ENCODE measurements at places on chromosomes 2 and 18.
A peak's percentile ranks its signal among the peaks of the same experiment; 100 is the strongest.

- DNase-seq, result no peak
Observed at GRCh38 chr2:172092716-172093415, 7.6 kb downstream of the DLX1 start.

- DNase-seq, result no peak
Observed at GRCh38 chr2:27039426-27039825, 6.7 kb downstream of the TMEM214 start.

DNA sequence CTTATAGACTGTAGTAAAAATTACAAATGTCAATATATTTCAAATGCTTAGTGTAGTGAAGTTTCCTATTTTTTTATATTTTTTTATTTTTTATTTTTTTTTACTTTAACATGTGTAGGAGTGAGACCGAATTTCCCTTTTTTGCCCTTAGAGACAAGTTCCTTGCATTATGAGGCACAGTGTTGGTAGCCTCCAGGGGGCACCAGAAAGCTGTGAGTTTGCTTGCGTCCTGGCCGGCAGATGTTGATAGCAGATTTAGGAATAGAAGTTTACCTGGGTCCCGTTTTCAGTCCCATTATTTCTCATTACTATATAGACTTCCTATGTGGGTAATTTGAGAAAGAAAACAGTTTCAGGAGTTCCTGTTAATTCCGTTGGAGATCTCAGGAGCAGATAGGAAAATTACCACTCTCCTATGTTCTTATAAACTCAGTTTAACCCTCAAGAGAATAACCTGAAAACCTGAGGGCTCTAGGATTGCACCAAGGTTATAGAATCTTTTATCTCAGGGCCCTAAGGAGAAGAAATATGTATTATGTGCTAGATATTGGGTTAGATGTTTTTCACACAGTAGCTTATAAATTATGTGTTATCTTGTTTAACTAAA is 157.5 kb upstream of the SESTD1 start:
- DNase-seq, result peak; percentile 64

DNA sequence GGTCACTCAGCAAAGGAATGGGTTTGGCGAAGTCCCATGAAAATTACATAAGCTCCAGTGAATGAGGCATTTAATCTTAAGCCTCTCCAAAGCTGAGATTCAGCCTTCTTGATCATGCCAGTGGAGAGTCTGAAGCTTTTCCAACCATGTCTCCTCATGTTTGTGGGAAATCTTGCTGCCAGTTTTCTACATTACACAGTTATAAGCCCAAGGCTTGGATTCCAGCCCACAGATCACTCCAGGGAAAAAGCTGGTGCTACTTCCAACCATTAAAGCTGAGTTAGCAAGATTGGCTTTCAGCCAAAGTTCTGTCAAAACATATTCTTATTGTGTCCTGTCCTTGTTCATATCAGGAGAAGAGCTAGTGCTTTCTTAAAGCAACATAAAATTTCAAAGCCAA is 293.8 kb downstream of the LRRTM4 start:
- DNase-seq, result peak; percentile 55

GRCh38 chr2:30287857-30288513 is 56.7 kb downstream of the LBH start:
- DNase-seq, result no peak

DNA sequence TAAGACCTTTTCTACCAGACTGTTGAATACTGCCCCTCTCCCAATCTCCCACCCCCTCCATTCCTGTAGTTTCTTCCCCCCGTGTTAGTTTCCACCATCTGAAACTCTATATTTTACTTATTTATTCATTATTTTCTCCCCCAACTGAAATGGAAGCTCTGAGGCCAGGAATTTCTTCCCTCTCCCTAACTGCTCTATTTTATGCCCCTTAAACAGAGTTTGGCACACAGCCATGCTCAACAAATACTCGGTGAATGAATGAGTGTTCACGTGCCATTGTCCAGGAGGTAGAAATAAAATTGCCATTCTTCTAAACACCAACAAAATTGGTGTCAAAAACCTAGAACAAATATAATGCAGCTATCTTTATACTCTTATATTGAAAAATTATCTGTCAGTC is 5.6 kb downstream of the ITGB1BP1 start:
- DNase-seq, result no peak

GRCh38 chr2:203918264-203918663 is 18.3 kb upstream of the ICOS start:
- DNase-seq, result peak; percentile 56

DNA sequence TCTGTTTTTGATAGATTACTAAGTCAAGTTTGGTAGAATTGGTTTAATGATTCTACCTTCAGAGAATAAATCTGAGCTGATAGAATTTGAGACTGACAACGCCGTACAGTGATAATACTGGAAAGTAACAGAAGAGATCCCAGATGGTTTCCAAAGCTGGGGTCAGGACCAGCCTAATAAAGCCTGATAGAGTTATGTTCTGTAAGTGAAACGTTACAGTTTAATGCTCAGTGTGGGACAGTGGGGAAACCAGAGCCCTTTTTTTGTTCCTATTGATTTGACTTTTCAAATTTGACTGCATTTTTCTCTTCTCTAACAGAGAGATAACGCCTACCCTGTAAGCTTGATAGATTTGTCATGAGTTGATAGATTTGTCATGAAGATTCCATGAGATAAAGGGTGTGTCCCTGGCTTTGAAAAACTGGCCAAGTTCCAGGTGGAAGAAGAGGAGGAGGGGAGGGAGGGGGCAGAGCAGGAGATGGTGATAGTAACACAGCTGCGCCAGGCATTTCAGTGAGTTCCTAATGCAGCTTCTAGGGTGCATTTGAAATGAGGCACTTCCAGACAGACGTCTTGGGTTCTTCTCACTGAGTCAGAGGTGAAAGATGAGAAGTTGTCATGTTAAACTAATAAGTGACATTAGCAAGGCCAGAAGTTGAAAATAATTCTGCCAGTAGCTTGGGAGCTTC is 65.1 kb downstream of the CERS6 start:
- DNase-seq, result peak; percentile 47

GRCh38 chr2:25977768-25978167 is 4.5 kb downstream of the KIF3C start:
- no peak for DNase-seq

DNA sequence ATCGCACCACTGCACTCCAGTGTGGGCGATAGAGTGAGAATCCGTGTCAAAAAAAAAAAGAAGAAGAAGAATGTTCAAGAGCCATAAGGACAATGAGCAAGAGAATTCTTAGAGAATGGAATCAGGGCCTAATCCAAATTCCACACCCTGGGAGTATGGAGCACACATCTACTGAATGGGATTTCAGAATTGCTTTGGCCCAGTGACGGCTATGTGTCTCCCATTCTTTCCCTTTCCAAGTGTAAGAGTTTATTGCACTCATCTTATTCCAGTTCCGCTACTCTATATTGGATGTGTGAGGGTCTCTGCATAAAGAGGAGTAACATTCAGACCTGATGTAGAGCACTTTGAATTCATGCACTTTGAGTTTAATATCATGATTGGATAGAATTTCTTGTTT is 5.9 kb upstream of the RBM43 start:
- no peak for DNase-seq

DNA sequence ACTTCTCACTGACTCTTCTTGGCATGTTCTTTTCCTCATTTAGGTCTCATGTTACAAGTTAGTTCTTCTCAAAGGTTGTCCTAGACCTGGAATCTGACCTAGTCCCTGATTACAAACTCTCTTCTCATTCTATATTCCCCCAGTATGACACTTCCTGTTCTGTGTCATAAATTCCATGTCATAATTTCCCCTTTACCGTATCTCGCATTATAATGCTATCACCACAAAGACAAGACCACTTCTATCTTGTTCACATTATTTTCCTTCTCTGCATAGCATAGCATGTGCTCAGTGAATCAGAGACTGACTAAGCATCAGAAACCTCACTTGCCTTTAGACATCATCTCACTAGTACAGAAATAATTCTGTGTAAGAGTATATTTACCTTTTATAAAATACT is 63.6 kb upstream of the CAVIN2 start:
- DNase-seq, result no peak

DNA sequence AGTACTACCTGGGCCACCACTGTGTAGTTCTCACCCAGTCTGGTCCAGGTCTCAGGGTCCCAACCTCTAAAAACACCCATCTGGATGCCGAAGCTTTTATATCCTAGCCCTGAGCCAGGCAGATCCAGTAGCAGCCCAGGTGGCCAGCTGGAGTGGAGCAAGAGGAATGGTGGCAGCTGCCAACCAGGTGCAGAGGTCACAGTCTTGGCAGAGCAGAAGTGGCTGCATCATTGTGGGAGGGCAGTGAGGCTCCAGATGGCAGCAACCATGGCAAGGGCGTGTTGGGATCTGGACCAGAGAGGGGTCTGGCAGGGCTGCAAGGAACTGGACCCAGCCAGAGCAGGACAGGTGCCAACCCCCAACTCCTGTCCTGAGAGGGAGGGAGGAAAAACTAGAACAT is 72.2 kb upstream of the AGAP1 start:
- DNase-seq, result no peak

GRCh38 chr18:75066936-75067335 is 142.0 kb downstream of the PTGR3 start:
- no peak for DNase-seq

DNA sequence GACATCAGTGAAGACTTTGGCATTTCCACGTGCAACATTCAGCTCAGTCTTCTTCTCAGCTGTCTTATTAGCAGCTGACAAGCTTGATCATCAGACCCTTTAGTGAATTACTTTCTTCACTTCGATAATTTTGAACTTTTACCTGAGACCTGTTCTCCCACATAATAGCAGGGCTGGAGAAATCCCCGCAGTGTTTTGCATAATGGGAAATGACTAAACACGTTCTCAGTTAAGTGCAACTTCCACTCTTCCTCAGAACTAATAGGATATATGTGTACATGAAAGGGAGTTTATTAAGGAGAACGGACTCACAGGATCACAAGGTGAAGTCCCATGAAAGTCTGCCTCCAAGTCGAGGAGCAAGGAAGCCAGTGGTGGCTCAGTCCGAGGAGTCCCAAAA is 28.8 kb upstream of the MBP start:
- no peak for DNase-seq

DNA sequence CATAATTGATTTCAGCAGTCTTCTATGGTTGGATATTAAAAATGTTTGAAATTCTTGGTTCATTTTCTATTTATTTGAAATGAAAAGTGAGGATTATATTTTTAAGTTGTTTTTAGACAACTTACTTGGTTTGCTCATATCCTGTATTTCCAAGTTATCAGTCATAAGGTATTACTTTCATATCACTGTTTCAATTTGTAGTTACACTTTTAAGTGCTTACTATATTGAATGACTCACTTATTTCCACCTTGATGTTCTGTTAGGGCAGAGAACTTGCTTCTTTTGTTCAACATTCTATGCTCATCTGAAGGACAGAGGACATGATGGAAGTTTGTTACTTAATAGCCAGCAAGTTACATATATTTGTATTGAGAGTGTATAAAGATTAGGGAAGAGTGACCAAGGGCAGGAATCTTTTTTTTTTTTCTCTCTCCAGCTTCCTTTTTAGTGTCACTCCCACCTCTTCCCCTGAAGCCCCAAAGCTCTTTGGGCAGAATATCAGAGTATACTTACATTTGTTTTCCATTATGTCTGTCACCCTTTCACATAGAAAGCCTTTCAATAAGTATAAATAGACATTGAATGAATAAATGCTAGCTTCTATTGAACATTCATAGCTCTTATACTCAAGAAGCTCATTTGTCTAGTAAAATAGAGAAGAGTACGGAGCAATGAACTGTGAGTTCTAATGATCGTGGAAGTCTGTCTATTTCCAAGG is 28.1 kb downstream of the PIK3C3 start:
- no peak for DNase-seq

- no peak for DNase-seq
Observed at GRCh38 chr2:60406192-60406591, 147.3 kb downstream of the BCL11A start.

GRCh38 chr18:74524097-74524496 is 10.2 kb upstream of the CNDP1 start:
- DNase-seq, result peak; percentile 15

- DNase-seq, result no peak
Observed at GRCh38 chr18:4765401-4765800, 310.3 kb upstream of the DLGAP1 start.

GRCh38 chr2:162974771-162975170 is 136.2 kb upstream of the KCNH7 start:
- DNase-seq, result no peak

- no peak for DNase-seq
Observed at GRCh38 chr2:59857109-59857508, 696.3 kb downstream of the BCL11A start.

- peak; percentile 13 for DNase-seq
Observed at GRCh38 chr2:190277234-190278112, 42.2 kb downstream of the HIBCH start.

DNA sequence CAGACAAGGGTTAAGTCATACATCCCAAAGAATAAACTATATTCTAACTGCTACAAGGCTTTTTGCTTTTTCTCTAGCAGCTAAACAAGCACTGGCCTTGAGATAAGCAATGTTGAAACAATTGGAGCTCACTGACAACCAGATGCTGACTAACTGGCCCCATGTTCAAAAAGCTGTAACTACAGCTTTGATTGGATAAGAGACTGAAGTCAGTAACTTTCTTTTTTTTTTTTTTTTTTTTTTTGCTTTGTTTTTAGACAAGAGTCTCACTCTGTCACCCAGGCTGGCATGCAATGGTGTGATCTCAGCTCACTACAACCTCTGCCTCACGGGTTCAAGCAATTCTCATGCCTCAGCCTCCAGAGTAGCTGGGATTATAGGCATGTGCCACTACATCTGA is 45.4 kb upstream of the TMEM163 start:
- DNase-seq, result no peak

DNA sequence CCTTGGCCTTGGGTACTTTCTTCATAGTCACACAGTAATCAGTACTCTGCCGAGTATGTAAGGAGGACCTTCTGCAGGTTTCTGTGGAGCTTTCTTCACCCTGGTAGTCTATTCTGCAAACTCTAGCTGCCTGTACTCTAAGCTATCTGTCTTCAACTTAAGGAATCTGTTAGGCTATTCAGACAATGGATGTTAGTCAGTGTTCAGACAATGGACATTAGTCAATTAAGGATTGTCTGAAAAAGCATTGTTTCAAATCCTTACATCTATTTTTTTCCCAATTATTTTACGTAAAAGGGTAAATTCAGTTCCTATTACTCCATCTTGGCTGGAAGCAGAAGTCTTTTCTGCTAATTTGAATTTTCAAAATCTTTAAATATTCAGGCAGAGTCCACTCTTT is 75.7 kb downstream of the WDR7 start:
- no peak for DNase-seq

- DNase-seq, result no peak
Observed at GRCh38 chr2:144533221-144533620, 13.3 kb upstream of the ZEB2 start.

GRCh38 chr2:193824474-193824873 is 1629.7 kb upstream of the TMEFF2 start:
- DNase-seq, result no peak

GRCh38 chr2:196252408-196253115 is 81.2 kb upstream of the STK17B start:
- DNase-seq, result no peak

- DNase-seq, result no peak
Observed at GRCh38 chr2:12047761-12048160, 301.3 kb downstream of the LPIN1 start.

All from NCI-H2227 treated with DMSO at 0.1 percent for 48 hours (cell line).